NCI-H1930 (cell line): ENCODE measurements at places on chromosomes 6 and 20.
A peak's percentile ranks its signal among the peaks of the same experiment; 100 is the strongest.

DNA sequence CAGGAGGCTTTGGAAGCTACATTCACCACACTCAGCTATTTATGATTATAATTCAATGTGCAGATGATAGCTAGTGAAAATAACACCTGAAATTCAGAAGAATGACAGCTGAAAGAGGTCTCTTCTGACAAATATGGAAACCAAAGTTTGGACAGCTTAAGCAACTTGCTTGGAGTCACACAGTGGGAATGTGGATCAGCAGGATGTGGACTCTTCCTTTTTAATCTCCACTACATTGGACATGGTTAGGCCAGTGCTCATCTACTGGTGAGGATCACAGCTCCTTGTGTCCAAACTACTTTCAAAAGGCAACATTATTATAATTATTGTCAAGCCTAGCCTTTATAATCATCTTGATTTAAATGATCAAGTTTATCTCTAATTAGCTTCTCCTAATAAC lies 10.4 kb downstream of the TRAPPC3L start:
- no peak for DNase-seq

- DNase-seq, result no peak
Measured at GRCh38 chr6:151148111-151148510, 91.7 kb upstream of the AKAP12 start.

- DNase-seq, result no peak
Measured at GRCh38 chr20:36653456-36653855, 7.5 kb upstream of the SLA2 start.

- DNase-seq, result no peak
Measured at GRCh38 chr20:56627122-56628014, 1.7 kb upstream of the TFAP2C start.

GRCh38 chr6:144664947-144665346 lies 379.8 kb downstream of the UTRN start:
- DNase-seq, result no peak

DNA sequence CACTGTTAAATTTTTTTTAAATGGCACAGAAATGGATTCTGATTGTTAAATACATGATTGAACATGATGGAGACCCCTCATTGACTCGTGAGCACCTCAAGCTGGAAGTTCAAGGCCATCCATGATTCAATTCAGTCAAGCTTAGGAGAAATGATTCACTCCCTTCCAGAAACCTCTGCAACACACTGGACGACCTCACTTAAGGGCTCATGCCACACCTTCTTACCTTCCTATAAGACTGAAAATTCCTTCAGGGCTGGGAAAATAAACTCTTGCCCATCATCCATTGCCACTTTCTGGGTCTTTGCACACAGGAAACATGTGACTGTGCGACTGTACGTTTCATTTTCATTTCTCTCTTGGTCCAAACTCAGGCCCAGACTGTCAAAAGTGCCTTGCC lies 196.4 kb downstream of the TBXT start:
- no peak for DNase-seq

DNA sequence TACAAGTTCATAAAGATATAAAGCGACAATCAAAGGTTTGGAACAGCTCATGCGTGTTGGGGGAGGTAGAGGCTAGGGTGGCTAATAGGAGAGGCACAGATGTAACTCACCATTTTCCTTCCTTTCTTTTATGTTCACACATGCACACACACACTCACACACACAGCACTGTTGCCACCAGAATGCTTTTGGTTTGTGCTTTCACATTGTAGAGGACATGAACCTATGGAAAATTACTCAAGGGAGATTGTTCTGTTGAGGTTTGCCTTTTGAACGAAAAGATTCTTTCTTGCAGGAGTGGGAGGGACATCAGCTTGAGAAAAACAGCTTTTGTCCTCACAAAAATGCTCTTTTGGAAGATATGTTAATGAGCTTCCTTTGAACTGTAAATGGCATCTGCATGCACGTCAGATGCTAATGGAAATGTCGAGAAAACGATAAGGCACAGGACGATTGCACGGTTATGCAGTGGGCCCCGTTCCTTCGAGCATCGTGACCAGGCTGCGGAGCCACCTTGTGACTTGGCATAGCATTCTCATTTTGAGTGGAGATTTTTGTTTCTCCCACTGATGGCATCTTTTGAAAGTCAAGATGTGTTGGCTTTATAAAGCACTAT lies 724.1 kb downstream of the KIF16B start:
- DNase-seq, result no peak

DNA sequence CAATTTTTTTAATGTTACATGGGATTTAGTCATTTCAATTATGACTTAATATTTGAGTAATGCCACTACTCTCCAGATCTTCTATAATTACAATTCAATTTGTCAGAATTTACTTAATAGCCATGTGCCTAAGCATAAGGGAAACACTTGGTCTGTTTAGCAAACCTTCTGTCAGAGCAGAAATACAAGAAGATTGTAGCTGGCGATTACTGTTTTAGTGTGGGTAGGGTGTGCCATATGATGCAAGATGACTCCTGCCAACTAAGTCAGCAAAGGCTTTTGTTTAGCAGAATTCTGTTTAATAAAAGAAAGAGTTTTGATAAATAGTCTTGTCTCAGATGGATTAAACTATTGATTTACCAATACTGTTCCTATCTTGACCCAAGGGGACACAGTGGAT lies 455.4 kb downstream of the RNF144B start:
- DNase-seq, result no peak

DNA sequence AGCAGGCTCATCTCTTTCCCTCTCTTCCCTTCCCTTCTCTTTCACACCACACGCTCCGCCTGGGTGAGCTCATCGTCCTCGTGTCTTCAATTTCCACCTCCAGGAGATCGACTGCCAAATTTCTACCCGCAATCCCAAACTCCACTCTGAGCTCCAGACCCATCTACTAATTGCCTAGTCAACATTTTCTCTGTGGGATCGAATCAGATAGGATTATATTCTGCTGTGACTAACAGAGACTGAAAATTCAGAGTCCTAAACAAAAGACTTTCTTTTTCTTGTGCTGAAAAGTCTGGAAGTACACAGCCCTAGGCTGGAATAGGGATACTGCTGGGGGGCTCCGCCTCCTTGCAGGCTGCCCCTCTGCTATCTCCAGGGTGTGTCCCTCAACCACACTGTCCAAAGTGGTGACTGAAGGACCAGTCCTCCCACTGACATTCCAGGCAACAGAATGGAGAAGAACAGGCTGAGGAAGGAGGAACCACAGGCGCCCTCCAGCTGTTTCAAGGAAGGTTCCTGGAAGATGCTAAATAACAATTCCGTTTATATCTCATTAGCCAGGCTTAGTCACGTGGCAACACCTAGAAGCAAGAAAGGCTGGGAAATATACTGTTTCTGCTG lies 5.0 kb upstream of the HSPA12B start:
- no peak for DNase-seq

GRCh38 chr20:5100684-5101347 lies 18.9 kb downstream of the PCNA start:
- peak; percentile 6 for DNase-seq

- DNase-seq, result no peak
Measured at GRCh38 chr20:54347166-54347833, 128.1 kb upstream of the DOK5 start.

DNA sequence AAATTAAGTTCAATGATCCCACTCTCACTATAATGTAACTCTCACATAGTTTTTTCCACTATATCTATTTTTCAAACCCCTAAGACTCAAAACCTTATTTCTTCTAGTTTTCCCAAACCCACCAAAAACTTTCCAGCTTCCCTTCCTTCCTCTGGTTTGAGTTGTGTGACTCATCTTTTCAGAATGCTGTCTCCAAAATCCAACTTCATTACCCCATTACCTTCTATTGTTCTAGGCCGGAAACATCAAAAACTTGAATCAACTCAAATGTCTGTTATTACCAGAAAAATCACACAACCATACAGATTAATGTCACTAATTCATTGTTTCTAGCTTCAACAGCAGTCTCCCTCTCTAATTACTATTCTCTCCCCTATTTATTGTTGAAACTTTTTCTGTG lies 1090.3 kb downstream of the HACE1 start:
- no peak for DNase-seq

GRCh38 chr20:60570481-60571277 lies 612.5 kb downstream of the CDH26 start:
- DNase-seq, result peak; percentile 77

DNA sequence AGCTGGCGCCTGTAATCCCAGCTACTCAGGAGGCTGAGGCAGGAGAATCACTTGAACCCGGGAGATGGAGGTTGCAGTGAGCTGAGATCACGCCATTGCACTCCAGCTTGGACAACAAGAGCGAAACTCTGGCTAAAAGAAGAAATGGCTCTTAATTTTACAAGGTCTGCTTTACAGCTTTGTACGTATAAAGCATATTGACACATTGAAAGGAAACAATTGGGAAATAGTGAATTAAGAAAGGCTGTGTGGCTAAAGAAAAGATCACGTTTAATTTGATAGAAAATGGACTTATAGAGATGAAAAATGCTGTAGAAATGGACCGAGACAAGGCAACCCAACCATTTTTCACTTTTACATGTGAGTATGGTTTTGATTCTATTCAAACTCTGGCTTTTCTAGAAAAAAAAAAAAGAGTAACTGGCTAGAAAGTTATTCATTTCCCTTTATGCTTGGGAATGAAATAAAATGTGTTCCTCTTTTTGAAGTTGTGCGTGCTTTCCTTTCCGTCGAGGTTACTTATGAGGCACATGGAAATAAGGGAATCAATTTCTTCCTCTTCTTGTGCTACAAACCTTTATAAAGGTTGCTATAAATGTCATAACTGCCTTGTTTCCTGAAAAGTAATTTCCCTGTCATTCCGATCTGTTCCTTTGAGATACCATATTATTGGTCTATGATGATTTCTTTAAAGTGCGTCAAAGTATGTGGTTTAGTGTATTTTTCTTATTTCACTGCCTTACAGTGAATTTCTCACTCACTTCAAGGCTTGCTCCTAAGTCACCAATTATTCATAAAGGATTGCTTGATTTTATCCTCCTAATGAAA lies 29.4 kb downstream of the PFDN4 start:
- no peak for DNase-seq

DNA sequence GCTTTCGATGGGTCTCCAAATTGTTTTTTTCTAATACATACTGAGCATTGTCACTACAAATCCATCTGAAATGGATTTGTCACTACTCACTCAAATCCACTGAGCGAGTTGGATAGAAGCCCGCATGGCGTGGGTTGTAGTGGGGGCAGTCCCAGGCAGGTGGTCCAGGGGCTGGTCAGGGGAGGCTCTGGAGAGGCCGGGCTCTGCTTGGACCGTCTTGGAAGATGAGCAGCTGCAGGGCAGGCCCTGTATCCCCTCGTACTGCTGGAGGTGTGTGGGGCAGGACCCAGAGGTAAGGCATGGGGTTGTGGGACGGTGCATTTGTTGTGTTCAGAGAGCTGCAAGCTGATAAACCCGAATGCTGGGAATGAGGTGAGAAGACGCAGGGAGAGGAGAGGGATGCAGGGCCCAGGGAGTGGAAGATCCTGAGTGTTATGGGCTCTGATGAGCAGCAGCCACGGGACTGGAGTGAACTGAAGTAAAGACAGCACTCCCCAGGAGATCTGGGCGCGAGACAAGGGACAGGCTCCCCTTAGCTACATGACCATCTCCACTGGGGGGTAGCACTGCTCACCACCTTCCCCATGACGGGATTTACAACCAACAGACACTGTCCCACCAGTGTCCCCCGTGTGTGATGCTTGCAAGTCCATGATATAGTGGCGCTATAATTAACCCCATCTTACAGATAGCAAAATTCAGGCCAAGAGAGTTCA lies 45.9 kb downstream of the PSMG4 start:
- no peak for DNase-seq

DNA sequence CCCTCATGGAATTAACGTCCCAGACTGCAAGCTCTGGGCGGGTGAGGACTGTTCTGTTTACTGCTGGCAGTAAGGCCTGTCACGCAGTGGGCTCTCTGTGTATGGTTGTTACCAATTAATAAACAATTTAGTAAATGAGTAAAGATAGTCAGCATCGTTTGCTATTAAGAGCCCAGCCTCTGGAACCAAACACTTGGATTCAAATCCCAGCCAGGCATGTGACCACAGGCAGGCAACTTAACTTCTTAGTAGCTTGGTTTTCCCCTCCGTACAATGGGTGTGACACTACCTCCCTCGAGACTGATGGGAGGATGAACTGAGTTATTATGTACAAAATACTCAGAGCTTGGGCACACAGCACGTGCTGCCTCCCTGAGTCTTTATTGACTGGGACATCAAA lies 137.7 kb upstream of the ARMC2 start:
- DNase-seq, result no peak

DNA sequence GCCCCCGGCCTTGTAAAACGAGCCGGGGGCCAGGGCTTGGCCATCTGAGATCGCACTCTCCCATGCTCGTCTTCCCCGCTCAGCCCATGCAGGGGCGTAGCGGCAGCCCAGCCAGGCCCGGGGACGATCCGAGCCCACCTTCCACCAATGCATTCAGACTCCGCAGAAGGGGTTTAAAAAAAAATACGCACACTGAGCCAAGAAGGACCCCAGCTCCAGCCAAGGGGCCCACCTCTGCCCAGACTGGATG lies 320 bp downstream of the GSTA4 start:
- DNase-seq, result no peak

DNA sequence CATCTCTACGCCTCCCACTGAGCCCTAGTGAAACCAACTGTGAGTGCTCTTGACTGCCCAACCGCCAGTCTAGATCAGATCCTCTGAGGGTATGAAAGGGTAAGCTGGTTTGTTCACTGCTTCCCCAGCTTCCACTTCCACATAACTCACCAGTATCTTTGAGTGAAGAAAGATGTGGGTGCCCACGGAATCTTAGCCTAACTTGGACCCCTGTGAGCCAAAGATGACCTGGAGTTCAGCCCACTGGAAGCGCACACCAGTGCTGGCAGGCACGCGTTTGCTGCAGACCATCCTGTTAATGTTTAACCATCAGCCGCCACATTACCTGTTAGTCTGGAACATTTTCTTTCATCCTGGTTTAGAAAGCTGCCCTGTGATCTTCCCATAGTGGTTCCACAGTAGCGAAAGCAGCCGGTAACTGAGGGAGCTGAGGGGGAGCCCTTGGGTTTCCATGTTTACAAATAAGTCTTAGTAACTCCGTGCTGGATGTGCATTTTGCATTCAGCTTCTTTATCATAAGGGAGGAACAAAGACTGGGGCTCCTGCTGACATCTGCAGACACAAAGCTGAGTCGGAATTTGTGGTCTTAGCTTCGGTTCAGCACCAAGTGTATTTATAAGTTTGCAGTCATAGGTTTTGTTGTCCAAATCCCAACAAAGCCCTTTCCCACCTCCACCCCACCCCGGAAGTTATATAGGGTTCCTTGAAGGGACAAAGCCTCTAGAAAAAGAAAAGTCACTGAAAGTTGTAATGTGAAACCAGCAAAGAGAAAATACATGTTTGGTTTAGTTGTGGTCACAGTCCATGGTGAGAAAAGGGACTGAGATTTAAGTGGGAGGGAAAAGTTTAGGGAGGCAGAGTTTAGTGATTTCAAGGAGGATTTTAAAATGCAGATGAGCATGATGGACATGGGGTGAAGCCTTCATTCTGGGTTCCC lies 71.0 kb downstream of the SSR1 start:
- no peak for DNase-seq

DNA sequence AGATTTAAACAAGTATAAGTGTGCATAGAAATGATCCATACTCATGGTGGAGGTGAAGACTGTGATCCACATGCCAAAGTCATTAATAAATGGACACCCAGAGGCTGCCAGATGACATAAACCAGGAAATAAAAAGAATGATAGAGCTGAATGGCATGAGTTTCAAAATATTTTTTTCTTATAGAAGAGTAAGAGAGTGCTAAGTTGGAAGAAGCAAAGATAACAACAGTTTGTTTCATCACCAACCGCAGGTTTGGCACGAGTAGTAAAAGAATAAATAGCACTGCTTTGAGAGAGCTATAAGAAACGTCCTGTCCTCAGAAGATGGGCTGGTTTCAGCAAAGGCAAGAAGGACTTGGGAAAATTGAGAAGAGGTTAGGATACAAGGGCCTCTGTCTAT lies 246.9 kb downstream of the UBE3D start:
- DNase-seq, result no peak
